ENCODE measurements at places on chromosomes 4 and X.

DNA sequence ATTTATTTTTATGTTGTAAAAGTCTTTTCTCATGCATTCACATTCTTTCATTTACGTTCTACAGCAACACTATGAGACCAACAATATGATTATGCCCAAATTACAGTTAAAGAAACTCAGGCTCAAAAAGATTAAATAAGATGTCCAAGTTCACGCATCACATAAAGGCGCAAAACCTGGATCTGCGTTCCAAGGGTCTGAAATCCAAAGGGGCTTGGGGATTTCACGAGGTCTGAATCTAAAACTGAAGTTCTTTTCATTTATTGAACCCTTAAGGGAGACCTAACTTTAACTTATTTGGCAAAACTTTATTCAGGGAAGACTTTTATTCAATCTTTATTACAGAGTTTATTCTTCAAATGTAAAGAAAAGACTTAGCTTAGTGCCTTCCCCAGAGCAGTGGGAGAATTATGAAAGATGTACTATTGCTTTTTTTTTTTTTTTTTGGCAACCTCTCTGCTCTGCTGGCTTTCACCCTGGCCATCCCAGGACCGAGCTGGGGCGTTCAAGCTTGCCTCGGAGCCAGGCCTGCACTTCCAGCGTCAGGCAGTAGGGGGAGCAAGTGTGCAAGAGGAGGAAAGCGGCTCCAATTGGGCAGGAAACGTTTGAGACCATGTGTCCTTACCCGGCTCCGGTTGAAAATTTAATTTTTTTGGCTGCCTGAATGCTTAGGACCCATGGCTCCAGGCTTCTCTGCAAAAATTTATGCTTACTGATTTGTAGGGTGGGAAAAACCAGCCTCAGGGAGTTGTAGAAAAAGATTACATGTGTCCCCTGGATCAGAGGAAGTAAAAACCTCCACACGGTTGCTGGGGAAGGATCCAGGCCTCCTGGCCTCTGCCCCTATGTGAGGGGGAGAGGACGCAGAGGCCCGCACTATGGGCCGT is 344.3 kb upstream of the KLF3 start:
- DNase-seq: peak; percentile 36

GRCh38 chr4:56727150-56727549 is 46.1 kb upstream of the HOPX start:
- DNase-seq: no peak

- no peak for DNase-seq
Measured at GRCh38 chrX:70979136-70979762, 48.4 kb upstream of the SLC7A3 start.

- no peak for DNase-seq
Measured at GRCh38 chrX:39736216-39737211, 361.2 kb downstream of the BCOR start.

DNA sequence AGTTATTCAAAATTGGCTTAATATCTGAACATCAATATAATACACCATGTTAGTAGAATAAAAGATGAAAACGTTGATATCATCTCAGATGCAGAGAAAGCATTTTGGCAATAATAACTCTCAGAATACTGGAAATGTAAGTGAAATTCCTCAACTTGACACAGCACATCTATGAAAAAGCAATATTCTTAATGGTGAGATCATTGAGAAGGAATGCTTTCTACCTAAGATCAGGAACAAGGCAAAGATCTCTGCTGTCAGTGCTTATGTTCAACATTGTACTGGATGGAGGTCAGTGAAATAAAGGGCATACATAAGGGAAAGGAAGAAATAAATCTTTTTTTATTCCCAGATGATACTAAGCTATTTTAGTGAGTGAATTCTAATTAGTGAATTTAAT is 40.6 kb downstream of the MRPL1 start:
- DNase-seq: no peak
